ENCODE measurements at places on chromosomes 16 and 17.

DNA sequence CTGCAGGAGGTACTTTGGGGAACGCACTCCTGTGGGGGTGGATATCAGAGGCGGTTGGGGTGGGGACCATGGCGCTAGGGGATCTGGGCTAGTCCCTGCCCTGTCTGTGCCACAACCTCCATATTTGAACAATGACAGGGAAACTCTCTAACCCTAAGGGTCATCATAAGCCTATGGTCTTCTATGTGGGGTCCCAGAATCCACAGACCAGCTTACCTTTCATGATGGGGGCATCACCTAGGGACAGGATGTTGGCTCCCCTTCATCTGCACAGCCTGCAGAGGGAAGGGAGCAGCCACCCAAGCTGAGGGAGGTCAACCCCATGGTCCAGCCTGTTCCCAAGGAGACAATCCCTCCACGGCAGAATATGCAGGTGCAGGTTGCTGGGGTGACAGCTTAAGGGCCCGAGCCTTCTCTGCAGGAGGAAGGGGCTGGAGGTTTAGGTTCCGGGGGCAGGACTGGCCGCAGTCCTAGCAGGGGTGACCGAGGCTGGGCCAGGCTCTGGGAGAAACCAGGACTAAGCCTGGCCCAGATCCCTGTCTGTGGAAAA lies 1.7 kb downstream of the ORAI3 start:
- DNase-seq: no peak

DNA sequence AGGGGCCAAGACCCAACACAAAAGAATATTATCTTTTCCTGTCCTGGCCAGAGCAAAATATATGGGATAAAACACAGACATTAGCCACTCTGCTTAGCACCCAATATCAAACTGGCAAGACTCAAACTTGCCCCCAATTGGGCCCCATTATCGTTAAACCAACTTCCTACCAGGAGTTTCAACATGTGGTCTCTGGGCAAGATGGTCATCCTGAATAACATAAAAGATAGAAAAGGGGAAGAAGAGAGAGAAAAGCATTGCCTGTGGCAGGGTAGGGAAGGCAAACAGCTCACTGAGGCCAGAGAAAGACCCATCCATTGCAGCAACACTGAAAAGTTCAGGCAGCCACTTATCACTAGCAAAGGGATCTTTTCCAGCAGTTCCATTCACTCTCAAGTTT lies 502.1 kb downstream of the KIF2B start:
- no peak for DNase-seq

DNA sequence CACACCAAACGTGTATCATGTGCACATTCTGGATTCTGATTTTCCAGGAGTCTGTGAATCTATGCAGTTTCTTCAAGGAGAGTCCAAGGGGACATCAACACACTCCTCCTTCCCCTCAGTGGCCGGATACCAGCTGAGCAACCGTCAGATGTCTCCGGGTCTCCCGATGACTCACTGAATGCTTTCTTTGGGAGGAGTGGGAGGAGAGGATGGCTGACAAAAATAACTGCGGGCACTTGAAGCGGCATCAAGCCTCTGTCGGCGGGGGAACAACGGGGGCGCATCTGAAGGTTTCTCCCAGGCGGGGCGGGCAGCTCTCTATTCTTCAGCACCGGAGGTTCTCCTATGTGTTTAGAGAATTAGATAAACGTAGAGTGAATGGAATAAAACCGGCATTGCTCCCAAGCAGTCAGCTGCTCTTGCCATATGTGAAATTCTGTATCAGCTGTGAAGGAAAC lies 24.6 kb upstream of the LRRC75A start:
- no peak for DNase-seq

DNA sequence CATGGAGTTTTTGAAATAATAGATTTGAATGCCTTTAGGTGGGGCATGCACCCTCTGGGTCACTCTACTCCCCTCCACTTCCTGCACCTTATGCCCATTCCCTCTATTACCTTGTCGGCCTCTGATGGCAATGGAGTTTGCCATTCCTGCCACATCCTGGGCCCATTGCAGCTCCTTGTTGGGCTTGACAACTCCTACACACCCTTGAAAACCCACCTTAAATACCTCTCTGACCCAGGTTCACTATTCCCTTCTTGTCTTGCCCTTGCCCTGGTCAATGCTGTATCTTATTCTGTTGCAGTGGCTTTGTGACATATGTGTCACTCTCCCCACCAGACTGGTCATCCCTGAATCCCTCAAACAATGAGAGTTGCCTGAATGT lies 2.4 kb downstream of the CCR7 start:
- DNase-seq: no peak

DNA sequence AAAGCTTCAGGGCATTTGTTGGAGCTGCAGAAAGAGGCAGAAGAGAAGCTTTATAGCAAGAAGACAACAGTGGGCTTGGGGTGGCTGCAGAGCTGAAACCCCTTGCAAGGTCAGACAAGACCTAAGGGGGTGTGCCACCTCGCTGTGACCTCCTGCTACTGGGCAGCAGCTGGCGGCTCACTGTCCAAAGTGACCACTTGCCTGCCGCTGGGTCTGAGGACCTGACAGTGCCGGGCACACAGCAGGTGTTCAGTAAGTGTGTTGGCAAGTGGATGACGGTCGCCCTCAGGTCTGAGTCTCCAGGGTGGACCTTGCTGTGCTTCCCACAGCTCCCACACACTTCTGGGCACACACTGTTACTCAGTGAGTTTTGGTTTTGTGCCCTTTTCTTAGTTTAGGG lies 336.5 kb downstream of the C16orf95 start:
- DNase-seq: no peak

- no peak for DNase-seq
These were observed 52.8 kb upstream of the IL34 start for GRCh38 chr16:70593544-70593943.

DNA sequence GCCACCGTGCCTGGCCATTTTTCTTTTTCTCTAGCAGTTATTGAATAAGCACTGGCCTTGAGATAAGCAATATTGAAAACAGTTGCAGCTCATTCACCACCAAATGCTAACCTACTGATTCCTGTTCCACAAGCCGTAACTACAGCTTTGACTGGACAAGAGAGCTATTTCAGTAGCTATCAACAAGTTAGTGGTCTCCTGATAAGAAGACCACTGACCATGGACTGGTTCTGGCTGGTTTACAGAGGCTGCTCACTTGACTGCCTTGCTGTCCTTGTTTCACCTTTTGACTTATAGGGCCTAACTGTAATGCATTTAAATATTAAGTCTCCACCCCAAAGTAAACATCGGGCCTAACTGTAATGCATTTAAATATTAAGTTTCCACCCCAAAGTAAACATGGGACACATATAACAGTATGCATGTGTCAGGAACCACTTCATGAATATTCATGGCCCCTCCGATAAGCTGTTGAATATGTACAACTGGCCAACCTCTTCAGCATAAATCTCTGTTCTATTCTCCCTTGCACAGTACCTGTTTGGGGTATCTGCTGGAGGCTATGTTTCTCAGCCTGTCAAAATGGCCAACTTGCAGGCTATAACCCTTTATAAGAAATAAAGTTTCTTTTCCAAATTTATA lies 94.1 kb downstream of the USP32 start:
- no peak for DNase-seq

DNA sequence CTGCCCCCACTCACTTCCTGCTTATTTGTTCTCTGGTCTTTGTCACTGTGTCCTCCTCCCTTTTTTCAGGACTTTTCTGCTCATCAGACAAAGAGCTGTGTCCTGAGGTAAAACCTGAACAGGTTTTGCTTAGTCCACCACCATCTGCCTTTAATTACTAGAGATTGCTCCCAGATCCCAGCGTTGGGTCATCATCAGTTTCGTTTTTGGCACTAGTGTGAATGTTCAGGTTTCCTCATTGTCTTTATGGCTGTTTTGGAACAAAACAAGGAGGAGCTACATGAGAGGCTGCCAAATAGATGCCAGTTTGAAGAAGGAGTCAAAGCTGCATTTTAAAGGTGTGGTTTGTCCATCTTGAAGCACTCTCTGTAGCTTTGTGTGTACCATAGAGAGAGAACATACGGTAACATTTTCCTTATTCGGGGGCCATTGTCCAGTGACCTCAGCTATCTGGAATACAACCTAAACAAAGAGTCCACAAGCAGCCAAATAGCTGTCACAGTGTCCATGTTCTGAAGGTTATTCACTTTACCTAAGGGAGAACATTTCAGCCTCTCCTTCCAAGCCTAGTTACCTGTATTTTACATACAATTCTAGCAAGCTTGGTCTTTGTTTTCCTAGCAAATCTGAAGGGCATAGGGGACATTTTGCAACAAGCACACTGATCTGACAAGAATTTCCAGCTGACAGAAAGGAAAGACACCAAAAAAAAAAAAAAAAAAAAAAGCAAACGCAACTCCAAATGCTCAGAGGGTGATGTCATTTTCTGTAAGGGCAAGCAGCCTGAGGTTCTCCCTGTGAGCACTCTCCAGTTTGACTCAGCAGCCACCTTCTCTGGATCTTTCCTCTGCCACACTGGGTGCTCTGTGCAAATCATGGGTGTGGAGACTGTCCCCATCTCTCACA lies 196.1 kb downstream of the NTN1 start:
- DNase-seq: no peak
